Tibial nerve (tissue), 4 donors: ENCODE measurements at places on chromosomes 2 and 18. TPM values are rescaled to one million over a fixed set of nuclear protein-coding genes. Genes with fewer than 3 reads are reported as not detected.

The NGEF gene
- total RNA-seq, result 20.2 TPM

The DCAF17 gene
- 22.4 TPM for total RNA-seq

The SERPINB13 gene
- not detected for total RNA-seq

The PJVK gene
- total RNA-seq, result 5.1 TPM

The DPP4 gene
- total RNA-seq, result 5.2 TPM

DNA sequence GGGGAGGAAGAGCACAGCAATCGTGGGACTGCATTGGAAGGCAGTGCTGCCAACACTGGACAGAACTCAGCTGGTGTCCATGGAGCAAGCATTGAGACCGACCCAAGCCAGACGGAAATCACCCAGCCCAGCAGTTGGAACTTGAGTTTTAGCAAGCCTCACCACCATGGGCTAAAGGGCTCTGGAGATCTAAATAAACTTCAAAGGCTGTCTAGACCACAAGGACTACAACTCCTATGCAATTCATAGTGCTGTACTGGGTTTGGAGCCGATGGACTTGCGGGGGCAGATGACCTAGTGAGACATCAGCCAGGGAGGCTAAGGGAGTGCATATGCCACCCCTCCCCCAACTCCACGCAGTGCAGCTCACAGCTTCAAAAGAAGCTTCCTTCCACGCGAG, 243.6 kb upstream of the SLC39A10 start:
- no peak for DNase-seq

GRCh38 chr18:55501579-55501978, 86.4 kb downstream of the TCF4 start:
- no peak for DNase-seq

DNA sequence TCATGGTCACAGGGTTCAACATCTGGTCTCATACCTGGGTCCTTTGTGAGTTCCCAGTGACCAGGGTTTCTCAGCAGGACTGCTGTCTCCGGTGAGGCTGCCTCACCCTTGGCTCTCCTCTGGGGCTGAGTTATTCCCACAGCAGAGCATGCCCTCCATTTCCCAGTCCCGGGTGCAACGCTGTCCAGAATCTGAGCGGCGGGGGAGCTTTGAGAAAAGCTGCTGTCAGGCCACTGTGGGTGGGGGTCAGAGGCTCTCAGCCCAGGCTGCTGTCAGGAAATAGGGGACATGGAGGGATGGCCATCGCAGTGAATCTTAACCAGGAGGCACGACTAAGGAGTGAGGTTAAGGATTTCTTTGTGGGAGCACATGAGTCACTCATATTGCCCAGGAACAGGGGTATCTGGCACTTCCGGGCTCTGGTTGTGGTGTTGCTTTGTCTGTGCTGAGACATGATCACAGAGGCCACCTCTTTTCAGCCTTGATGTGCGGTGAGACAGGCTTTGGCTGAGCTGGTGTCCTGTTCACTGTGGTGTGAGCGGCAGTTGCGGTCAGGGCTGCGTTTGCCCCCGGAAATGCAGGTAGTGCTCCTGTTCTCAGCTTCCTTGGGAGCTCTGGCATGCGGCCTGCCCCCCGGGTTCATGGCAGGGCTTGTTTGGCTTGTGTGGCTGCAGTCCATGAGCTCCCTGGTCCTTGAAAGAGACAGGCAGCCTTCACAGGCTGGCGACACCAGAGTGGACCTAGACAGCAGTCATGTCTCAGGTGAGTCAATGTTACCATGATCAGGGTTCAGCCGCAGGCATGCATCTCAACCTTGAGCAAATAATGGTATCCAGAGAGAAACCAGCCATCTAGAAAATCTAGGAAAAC, 310.7 kb upstream of the MYT1L start:
- DNase-seq, result no peak

- DNase-seq, result no peak
These were observed 159.8 kb downstream of the SUCLG1 start for GRCh38 chr2:84299211-84299775.

DNA sequence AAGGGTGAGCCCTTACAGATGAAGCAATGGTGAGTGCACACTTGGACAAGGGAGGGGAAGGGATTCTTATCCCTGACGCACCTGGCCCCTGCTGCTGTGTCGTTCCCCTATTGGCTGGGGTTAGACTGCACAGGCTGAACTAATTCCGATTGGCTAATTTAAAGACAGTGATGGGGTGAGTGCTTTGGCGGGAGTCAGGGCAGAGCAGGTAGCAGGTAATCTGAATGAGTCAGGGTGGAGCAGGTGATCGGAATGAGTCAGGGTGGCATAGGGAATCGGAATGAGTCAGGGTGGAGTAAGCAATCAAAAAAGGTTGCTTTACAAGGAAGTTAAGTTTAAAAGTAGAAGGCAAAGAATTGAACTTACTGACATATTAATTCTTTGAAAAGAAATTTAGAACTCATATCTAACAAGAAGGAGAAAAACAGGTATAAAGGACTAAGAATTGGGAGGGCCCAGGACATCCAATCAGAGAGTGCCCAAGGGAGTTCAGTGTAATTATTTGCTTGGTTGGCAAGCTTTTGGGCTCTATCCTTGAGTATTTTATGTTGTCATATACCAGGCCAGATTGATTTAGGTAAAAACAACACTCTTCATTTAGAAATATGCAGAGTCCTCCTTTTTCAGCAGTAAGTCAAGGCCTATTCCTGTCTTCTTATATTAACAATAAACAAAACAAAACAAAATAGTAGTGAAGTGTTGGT, 52.3 kb upstream of the RALBP1 start:
- DNase-seq, result no peak

GRCh38 chr2:101089419-101089818, 61.8 kb downstream of the TBC1D8 start:
- DNase-seq, result no peak

DNA sequence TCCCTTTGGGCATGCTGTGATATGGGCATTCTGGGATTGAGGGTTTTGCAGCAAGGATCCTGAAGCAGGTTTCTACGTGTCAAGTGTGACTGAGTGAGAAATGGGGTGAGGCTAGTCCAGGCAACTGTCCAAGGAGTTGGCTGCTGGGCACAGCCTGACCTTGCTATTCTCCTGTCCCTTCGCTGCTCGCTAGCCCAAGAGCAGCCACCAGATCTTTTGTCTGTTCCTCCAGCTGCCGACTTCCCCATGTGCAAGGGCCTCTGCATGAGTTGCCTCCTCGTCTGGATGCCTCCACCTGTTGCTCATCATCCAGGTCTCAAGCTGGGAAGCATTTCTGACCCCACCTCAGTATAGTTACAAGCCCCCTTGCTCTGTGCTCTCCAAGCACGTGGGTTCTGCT, 71.1 kb downstream of the DYSF start:
- DNase-seq, result no peak

DNA sequence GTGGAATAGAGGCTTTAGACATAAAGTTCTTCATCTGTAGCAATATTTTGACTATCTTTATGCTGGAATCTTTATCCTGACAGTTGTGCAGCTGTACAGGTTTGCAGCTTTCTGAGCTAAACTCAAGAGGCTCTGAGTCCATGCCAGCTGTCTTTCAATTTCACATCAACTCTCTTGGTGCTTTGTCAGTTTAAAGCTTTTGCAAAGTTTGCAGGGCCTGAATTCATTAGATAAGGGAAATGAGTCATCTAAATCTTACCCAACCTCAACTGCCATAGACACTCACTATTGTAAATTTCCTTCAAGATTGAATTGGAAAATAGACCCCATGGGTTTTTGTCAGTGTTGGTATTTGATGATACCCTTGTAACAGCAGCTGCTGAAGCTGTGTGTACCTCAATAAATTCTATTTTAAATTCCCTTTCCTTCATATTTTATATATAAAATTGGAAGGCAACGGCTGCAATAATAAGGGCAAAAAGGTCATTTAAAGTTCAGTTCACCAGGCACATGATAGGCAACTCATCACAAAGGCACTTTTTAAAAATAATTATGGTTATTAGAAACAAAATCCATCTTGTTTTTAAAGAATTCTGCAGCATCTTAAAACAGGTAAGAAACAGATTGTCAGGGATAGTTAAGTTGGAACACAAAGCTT, 169.9 kb upstream of the SLC39A10 start:
- no peak for DNase-seq
